Activated T-cell treated with anti-CD3 and anti-CD28 coated beads, Interleukin-2, amount 50 U/mL, for 4 hours (primary cell): ENCODE measurements at places on chromosomes 5 and 9. TPM values are rescaled to one million over a fixed set of nuclear protein-coding genes. Genes with fewer than 3 reads are reported as not detected.

Gene ZNF462
- total RNA-seq = 0.19 TPM

Gene KIF24
- total RNA-seq = 2.5 TPM

Gene CTSV
- 0.14 TPM for total RNA-seq

Gene LCN12
- 1.2 TPM for total RNA-seq

Gene AFAP1L1
- 0.21 TPM for total RNA-seq

Gene CCDC192
- total RNA-seq = not detected

Gene RPP25L
- 26.6 TPM for total RNA-seq

Gene FBXO10
- 1.7 TPM for total RNA-seq

Gene CMYA5
- total RNA-seq = 0.11 TPM

Gene PCDHGA1
- 0.11 TPM for total RNA-seq

Gene TAS2R1
- not detected for total RNA-seq

DNA sequence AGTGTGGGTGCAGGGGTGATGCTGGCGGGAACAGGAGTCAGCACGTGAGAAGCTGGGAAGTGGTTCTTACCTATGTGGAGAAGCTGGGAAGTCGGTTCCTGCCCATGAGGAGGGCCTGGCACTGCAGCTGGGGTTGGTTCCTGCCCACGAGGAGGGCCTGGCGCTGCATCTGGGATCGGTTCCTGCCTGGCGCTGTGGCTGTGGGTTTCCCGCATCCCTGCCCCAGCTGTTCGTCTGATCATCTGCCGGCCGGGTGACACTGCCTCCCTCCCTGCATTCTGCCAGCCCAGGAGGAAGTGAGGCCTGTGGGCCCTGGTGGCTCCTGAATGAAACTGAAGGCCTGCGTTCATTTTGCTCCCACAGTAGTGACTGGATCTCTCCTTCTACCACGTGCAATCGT, 5.1 kb downstream of the OBP2A start:
- DNase-seq = no peak

GRCh38 chr5:74767579-74767913, 497 bp downstream of the NSA2 start:
- no peak for DNase-seq

- DNase-seq = no peak
Observed at GRCh38 chr9:119289740-119290433, 79.3 kb downstream of the BRINP1 start.

DNA sequence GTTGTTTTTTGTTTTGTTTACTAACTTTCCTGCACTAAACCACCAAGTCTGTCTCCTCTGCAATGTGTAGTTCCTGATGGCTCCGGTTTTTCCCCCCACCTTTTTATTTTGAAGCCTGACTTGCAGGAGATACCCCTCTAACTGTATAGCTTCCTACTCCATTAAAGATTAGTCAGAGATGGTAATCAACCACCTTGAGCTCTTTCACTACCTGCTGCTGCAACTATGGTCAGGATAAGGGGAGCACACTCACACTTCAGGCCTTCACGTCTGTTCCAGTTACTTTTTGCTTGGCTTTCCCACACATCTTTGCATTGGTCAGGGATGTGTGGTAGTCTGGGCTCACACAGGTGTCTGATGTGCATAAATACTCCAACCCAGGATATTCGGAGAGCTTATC, 63.4 kb downstream of the NR6A1 start:
- DNase-seq = no peak

DNA sequence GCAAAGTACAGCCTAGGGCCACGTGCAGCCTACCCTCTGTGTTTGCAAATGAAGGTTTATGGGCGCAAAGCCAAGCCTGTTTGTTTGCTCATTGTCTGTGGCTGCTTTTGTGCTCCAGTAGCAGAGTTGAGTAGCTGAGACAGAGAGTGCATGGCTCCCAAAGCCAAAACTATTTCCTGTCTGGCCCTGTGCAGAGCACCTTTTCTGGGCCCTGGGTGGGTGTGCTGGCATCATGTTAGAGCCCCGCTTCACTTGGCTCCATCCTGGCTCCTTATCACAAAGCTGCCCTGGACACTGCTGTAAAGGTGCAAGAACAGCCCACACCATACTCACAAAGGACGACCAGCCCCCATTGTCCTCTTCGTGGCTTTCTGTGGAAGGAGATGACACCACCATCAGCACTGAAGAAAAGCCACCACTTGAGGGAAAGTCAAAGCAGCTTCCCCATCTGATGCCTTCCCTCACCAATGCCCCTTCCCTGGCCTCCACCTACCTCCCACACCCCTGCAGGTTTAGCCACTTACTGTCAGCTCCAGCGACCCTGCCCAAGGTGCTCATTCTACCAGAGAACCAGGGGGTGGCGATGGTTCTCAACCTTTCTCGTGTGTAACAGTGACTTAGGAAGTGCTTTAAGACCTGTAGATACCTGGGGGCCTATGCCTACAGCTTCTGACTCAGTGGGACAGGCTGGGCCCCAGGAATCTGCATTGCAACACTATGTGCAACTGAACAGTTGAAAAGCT, 23.4 kb downstream of the LCP2 start:
- peak; percentile 46 for DNase-seq

GRCh38 chr5:135448791-135449507, 1.8 kb upstream of the DCANP1 start:
- DNase-seq = no peak

GRCh38 chr5:68319706-68320412, 104.3 kb downstream of the PIK3R1 start:
- DNase-seq = no peak

GRCh38 chr5:72920690-72921502, 34.9 kb upstream of the FCHO2 start:
- DNase-seq = no peak

GRCh38 chr5:146078566-146078965, 26.8 kb downstream of the PLAC8L1 start:
- no peak for DNase-seq

GRCh38 chr5:88829775-88830174, 53.2 kb downstream of the MEF2C start:
- DNase-seq = no peak

GRCh38 chr5:65946198-65946745, 19.9 kb downstream of the ERBIN start:
- no peak for DNase-seq

- DNase-seq = no peak
Observed at GRCh38 chr5:143105216-143105905, 298.1 kb downstream of the NR3C1 start.

DNA sequence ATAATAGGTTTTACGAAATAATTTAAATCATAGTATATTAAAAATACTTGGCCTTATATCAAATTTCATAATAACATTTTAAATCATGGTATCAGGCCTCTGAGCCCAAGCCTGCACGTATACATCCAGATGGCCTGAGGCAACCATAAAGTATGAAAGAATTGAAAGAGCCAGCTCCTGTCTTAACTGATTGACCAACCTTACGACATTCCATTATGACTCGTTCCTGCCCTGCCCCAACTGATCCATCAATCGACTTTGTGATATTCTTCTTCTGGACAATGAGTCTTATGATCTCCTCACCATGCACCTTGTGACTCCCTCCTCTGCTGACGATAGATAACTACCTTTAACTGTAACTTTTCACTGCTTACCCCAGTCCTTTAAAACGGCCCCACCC, 545.0 kb downstream of the MTRR start:
- no peak for DNase-seq

GRCh38 chr5:172302047-172302710, 18.6 kb upstream of the UBTD2 start:
- DNase-seq = no peak

- no peak for DNase-seq
Observed at GRCh38 chr5:179271428-179271734, 73.9 kb downstream of the ADAMTS2 start.

DNA sequence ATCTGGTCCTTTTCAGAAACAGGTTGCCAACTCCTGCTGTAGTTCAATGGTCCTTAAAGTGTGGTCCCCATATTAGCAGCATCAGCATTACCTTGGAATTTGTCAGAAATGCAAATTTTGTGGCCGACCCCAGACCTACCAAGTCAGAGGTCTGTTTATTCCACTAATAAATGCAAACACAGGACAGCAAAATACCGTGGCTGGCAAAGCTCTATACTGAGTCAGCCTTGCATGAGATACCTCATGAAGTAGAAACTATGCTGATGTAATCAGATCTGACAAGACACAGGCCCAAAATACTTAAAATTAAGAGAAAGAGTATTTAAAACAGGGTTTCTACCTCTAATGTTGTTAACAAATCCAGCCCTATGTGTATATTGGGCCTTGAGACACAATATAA, 3.0 kb downstream of the GOLM1 start:
- DNase-seq = no peak

DNA sequence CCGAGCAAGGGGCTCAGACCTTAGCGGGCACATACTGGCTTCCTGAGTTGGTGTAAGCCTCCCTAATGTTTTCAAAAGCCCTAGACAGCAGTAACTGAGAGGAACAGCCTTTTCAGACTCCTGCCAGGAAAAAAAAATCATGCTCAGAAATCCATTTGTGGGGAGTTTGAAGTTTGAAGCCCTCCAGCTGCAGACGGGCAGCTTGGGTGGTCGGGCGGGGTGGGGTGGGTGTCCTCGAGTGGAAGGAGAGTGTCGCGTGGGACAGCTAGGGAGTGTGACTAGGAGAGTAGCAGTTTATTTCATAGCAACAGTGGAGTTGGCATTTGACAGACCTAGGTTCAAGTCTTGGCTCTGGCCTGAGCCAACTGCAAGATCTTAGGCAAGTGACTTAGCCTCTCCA, 90.7 kb upstream of the PITX1 start:
- no peak for DNase-seq

- DNase-seq = no peak
Observed at GRCh38 chr9:10003047-10003446, 609.8 kb downstream of the PTPRD start.

- no peak for DNase-seq
Observed at GRCh38 chr5:181059297-181060230, 19.5 kb downstream of the BTNL9 start.

GRCh38 chr5:113320273-113320780, 114.5 kb downstream of the TSSK1B start:
- DNase-seq = no peak

DNA sequence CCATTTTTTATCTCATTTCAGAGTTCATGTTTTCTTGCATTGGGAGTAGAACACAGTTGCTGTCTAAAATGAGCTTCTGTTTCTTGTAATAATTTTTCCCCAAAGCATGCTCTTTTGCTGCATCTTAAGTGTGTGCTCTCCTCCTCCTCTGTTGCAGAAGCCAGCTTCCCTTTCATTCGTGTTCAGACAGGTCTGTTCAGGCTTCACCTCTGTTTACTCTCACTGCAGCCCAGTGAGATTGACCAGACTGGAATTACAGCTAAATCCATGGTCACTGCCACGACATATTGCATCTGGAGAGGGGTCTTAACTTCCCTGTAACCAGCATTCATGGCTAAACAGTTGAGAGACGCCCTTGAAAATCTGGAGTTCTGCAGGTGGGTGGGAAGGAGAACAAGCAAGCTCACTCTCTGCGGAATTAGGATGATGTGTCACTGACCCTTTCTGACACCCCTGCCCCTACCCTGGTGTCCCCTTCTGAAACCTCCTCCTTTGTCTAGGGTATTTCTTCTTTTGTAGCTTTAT, 223.2 kb downstream of the FSTL4 start:
- DNase-seq = no peak

DNA sequence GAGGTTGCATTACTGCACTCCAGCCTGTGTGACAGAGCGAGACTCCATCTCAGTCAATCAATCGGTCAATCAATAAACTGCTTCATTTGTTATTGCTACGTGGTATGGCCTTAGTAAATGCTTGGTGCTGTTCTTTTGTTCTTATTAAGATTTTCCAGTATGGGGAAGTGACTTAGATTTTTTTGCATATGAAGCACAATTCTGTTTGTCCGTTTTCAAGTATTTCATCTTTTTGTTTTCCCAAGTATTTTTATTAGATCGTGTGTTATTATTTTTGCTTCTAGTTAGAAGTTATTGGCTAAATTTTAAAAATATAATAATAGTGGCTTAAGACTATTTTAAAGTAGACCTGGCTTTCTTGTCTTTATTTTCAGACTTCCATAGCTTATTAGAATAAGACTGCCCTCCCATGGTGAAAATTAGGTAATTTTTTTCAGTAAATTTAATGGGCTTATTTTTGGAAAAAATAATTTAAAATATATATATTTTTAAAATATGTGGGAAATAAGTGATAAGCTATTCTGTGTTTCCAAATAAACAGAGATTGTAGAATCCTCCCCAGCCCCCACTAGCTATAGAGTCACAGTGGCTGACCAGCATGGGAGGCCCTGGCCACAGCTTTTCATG, 14.7 kb upstream of the OMD start:
- DNase-seq = no peak

GRCh38 chr9:7752481-7752880, 47.1 kb downstream of the DMAC1 start:
- no peak for DNase-seq

DNA sequence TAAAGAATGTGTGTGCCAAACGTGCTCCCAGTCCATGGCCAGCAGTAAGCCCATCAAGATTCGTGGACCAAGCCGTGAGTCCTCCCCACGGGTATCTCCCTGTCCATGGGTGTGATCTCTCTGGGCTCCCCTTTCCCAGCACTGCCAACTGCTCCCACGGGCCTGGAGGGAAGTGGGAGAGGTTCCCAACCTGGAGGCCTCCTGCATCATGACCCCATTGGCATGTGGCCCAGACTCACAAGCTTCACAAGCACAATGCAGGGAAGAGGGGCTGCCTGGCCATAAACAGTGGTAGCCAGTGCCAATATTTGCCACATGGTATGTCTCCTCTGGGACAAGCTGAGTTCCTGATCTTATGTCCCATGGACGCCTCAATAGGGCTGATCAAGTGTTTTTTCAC, 59.1 kb downstream of the ABLIM3 start:
- no peak for DNase-seq

GRCh38 chr9:129989740-129990139, 53.2 kb downstream of the FNBP1 start:
- DNase-seq = no peak

- no peak for DNase-seq
Observed at GRCh38 chr5:168305281-168305680, 13.8 kb downstream of the WWC1 start.

DNA sequence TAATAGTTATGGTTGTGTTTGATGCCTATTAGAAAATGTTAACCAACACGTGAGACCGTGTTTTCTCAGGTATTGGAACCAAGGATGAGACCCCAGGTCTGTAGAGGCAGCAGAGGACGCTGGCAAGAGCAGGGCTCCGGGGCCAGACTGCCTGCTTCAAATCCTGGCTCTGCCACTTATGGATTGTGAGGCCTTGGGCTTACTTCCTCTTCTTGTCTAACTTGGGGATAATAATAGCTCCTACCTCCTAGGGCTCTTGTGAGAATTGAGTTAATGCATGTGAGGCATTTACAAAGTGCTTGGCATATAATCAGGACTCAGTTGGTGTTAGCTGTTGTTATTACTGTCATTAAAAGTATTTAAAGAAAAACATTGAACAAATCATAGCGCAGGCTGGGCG, 85.5 kb upstream of the PITX1 start:
- DNase-seq = no peak

DNA sequence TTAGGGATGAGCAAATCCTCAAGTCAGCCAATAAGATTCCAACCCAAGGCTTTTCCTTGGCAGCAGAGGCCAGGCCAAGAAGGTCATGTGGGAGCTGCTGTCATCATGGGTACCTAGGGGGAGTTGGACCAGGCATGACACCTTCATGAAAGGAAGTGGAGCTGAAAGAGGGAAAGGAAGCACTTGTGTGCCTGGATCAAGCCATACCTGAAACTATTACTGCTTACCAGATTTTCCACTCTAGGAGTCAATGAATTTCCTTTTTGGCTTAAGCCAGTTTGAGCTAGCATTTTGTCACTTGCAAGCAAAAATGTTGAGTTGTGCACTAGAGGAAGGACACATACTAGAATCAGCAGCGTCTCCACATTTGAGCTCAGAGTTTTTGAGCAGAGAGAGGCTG, 14.5 kb upstream of the WNK2 start:
- no peak for DNase-seq
